Large intestine (tissue), 12 donors: ENCODE measurements at places on chromosomes 4 and X. TPM values are rescaled to one million over a fixed set of nuclear protein-coding genes. Genes with fewer than 3 reads are reported as not detected.

GRCh38 chrX:150913511-150913910, 15.0 kb upstream of the CD99L2 start:
- no peak for DNase-seq

- DNase-seq, result no peak
Measured at GRCh38 chr4:150155391-150155790, 77.1 kb downstream of the DCLK2 start.

- DNase-seq, result no peak
Measured at GRCh38 chr4:109174224-109174953, 128.1 kb downstream of the COL25A1 start.

GRCh38 chr4:86247320-86247719, 112.5 kb downstream of the MAPK10 start:
- no peak for DNase-seq

The KLHL4 gene
- 4.1 TPM for polyA plus RNA-seq

DNA sequence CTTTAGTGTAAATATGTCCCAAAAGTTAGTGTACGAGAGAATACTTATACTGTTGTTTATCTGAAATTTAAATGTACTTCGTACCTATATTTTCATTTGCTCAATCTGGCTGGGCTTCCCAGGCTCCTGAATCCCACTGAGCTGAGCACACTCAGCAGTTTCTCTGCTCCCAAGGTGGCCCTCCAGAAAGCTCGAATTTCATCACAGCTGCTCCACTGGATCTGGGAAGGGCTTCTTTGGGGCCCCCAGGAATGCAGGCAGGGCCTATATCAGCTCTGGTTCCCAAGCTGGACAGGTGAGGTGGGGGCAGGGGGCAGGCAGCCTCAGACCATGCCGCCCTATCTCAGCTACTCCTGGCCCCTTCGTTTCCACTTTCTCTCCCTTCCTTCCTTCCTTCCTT, 1.5 kb upstream of the FATE1 start:
- no peak for DNase-seq

The SLC10A7 gene
- 8.5 TPM for polyA plus RNA-seq

DNA sequence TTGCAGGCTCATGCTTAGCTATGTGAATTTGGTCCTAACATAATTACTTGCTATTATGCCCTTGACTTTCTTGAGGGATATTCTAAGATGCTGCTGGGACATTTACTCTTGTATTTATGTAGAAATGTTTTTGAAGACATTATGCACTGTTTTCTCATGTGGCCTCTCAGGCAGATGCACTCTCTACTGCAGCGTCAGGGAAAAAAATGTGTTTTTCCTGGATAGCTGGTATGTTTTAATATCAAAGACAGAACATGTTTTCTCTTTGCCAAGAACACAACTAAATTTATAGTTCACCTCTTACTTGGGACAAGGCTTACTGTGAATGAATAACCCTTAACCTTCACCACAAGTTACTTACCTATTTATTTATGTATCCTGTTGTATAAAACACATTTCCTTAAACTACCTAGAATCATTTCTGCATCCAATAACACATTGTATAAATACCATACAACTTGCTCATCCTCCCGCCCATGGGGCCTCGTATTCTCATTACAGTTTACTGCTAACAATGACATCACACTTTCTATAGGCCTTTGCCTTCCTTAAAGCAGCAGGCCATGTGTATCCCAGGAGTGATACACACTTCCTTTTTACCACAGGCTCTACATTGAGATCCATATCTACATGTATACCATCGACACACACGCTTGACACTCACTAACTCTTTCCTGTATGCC, 178.7 kb downstream of the SLIT2 start:
- DNase-seq, result peak; percentile 35

GRCh38 chrX:153634236-153634635, 12.8 kb upstream of the DUSP9 start:
- no peak for DNase-seq

The PGAM4 gene
- polyA plus RNA-seq, result not detected

DNA sequence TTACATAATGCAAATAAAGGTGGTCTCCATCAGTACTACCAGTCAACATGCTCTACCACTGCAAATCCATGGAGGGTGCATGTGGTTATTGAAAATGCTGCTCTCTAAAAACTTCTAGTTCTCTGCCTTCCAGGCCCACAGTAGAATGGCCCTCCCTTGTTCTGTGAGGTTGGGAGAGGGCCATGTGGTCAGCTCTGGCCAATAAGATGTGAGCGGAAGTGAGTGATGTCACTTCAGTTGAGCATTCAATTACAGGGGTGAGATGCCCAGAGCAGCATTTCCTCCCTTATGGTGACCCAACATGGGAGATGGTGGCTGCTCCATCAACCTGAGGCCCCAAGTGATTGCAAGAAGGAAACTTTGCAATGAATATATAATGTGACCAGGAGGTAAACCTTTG, 148.8 kb downstream of the CPEB2 start:
- DNase-seq, result no peak

DNA sequence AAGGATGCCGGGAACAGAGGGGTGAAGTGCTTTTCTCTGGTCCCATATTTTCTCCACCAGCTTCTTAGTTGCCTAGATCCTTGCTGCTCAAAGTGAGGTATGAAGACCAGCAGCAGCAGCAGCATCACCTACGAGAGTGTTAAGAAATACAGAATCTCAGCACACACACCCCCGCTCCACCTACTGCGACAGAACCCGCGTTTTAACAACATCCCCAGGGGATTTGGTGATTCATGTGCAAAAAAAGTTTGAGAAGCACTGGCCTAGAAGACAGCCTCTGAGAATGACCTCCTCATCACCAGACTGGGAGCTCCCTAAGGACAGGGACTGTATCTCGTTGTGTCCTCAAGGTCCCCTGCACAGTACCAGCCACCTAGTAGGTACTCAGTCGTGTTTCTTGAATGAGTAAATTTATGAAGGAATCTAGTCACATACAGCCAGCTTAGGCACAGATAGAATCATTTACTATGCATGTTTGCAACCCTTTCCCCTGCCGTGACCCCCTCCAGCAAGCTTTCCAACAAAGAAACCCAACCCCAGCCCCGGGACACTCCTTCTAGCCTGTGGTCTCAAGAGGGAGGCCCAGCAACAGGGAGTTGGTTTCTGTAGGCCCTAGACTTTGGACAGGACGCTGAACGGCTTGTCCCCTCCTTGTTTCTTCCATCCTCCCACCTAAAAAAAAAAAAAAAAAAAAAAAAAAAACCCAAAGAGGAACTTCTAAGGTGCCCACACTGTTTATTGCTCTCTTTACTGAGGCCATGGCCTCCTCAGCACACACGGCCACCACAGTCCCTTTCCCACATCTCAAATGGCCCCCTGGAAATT, 21.5 kb downstream of the RTL5 start:
- no peak for DNase-seq

The SLC10A4 gene
- 2.0 TPM for polyA plus RNA-seq

- no peak for DNase-seq
Measured at GRCh38 chr4:57114973-57115372, 4.8 kb upstream of the IGFBP7 start.

The NSDHL gene
- polyA plus RNA-seq, result 19.7 TPM

- peak; percentile 72 for DNase-seq
Measured at GRCh38 chr4:37595875-37596680, 90.1 kb downstream of the RELL1 start.

DNA sequence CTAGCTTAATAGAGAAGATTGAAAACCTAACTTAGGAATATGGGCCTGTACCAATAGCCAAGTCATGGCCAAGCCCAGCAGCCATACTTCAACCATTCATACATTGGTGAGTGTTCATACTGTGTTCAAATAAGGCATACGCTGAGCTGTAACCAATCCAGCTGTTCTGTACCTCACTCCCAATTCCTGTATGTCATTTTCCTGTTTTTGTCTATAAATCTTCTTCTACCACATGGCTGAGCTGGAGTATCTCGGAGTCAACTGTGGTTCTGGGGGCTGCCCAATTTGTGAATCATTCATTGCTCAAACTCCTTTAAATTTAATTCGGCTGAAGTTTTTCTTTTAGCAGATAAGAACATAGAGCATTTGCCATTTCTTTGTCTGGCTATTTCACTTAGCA, 195.3 kb upstream of the ANKRD50 start:
- no peak for DNase-seq

- no peak for DNase-seq
Measured at GRCh38 chr4:7962609-7963508, 23.2 kb upstream of the AFAP1 start.

The ASB12 gene
- polyA plus RNA-seq, result 0.52 TPM

The ZDHHC15 gene
- polyA plus RNA-seq, result 1.5 TPM

- DNase-seq, result no peak
Measured at GRCh38 chr4:7044137-7044930, 1.2 kb downstream of the TADA2B start.

DNA sequence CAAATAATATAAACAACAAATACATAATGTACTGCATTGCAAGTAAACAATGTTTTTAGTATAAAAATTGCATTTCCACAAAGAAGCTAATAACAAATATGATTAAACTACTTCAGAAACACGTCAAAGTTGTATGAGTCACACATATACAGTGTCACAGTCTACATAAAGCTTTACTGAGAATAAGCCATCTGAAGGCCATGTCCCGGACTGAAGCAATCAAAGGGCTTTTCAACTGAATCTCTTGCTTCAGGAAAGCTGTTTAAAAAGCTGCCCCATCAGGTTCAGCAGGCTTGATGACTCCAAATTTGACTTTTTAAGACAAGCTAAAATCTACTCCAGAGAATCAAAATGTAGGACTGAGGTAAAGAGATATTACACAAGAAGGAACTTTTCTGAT, 1476.8 kb downstream of the ADGRL3 start:
- no peak for DNase-seq

DNA sequence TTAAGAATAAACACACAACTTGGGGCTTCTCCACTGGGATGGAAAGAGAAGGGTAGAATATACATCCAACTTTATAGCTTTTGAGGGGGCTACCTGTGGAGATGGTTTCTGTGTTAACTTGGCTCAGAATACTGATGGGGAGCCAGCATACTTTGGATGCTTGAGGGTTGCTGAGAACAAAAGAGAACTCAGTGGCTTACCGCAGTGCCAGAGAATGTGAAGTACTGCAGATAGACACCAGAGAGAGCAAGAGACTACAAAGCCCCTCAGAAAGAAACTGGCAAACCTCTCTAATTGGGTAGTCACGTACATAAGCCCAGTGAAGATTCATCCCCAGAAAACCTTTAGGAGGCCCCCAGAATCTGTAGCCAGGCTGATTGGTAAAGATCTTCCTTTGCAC, 214.4 kb downstream of the DCHS2 start:
- no peak for DNase-seq

GRCh38 chr4:148444296-148445070, 2.3 kb upstream of the NR3C2 start:
- DNase-seq, result no peak

DNA sequence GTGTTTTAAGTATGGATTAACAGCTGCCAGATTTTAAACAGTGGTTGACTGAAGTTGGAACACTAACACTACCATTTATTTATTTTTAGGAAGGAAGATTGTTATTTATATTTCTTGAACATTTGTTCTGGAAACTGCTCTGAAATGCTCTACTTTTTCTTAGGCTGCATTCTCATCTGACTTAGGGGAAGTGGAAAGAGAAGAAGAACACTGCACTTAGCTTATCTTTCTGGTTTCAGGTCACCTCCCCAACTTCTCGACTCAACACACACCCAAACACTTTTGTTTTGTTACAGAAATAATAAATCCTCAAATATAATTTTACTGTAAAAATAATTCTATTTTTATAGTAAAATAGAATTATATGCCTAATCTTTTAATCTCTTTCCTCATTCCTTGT, 18.6 kb downstream of the BLTP1 start:
- DNase-seq, result no peak

DNA sequence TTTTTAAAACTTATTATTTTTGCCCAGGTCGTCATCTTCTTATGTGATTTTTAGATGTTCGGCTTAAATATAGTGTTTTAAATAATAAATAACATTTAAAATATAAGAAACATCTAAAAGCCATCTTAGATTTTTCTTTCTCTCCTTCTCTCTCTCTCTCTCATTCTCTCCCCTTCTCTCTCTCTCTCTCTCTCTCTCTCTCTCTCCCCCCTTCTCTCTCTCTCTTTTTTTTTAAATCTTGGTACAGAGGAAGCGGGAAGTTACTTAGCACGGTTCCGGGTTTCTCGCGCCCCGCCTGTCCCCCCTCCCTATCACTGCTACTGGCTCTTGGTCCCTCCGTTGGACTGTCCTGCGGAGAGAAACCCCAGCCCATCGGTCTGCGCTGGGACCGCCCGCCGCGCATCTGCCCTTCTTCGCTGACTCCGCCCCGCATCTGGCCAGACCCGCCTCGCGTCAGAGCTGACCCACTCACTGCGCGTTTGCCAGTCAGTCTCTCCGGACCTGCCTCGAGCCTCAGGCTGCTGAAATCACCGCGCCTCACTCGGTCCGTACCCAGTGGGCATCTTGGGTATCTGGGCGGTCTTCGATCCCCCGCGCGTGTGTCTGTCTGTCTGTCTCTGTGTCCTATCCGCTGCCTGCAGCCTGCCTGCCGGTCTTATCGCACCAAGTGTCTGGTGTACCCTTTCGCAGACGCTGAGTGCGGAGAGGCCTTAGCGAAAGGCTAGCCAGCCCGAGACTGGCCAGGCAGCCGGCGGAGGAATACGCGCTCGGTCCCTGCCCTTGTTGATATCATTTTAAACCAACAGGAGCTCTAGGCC, at the start of gene PABPC5:
TSS of gene PABPC5 (plus strand) at position 489 of the 818 bp plus-strand sequence. CDS start 739 bp downstream, outside the sequence.
- peak; percentile 35 for DNase-seq

The ERAS gene
- 0.27 TPM for polyA plus RNA-seq

The DTHD1 gene
- 0.16 TPM for polyA plus RNA-seq

DNA sequence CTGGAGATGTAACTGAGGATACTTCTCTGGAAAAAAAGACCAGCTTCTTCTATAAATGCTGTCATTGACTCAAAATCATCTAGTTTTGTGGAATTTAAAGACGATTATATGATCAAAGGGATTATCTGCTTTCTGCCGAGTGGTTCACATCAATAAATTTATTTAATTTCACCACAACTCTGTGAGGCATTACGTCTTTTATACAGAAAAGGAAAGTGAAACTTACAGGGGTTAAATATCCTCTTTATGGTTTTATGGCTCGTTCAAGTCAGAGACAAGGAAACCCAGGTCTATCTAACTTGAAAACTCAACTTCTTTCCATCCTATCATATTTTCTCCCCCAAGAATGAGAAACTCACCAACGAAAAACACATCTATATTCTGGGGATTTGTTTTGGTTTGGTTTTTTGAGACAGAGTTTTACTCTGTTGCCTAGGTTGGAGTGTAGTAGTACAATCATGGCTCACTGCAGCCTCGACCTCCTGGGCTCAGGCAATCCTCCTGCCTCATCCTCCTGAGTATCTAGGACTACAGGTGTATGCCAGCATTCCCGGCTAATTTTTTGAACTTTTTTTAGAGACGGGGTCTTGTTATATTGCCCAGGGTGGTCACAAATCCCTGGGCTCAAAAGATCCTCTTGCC, 377.9 kb upstream of the EMCN start:
- DNase-seq, result peak; percentile 82

- no peak for DNase-seq
Measured at GRCh38 chr4:11336435-11336834, 92.3 kb downstream of the HS3ST1 start.

DNA sequence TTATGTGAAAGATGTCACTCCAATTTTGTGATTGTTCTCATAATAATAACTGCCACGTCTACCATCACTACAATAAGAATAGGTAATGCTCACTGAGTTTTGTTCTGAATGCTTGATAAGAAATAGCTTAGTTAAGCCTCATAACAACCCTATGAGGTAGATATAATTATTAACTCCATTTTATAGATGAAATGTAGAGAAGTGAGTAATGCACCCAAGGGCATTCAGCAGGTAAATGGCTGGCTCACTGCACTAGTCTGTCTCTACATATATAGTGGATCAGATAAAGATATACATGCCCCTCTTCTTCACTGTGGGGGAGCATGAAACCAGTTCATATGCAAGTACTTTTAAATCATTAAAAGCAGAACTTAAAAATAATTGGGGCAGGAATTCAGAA, 65.8 kb upstream of the SLC4A4 start:
- DNase-seq, result no peak

- no peak for DNase-seq
Measured at GRCh38 chr4:98673978-98674377, 15.6 kb upstream of the TSPAN5 start.
